ENCODE measurements at places on chromosomes 4 and X.

GRCh38 chrX:8879750-8880149, 78.6 kb upstream of the FAM9A start:
- peak; percentile 3 for DNase-seq

DNA sequence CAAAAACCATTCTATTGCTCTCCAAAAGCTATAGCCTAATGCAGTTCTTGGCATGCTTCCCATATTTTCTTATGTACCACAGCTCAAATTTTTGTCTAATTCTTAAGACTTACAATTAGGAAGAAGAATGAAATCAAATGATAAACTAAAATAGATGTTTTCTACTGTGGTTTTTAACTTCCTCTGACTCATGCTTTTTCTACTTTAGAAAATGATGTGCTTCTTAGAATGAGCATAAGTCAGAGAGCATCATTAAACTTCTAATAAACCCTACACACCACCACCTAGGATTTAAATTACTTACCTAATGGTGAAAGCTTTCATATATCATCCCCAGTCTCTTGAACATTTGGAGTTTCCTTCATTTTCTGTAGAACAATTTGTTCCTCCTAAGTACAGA, 217.0 kb upstream of the NDST3 start:
- no peak for DNase-seq

DNA sequence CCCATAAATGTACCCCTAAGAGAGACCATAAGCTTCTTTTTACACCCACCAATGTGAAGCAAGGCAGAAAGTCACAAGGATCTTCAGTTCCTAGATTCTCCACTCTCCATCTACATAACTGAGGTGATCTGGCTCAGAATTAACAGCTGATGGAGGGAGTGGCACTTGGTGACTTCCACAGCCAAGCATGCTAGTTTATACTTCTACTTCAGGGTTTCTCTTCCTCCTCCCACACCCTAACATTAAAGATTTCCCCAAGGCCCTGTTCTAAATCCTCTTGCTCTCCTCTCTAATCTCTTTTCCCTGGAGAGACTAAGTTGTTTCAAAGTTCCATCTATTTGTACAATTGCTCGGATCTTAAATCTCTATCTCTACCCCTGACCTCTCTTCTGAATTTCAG, 81.1 kb downstream of the MBNL3 start:
- no peak for DNase-seq

- no peak for DNase-seq
Measured at GRCh38 chrX:136572030-136572429, 40.0 kb downstream of the VGLL1 start.

- no peak for DNase-seq
Measured at GRCh38 chr4:71498625-71499024, 159.8 kb downstream of the SLC4A4 start.

GRCh38 chrX:77446908-77447652, at the start of gene FGF16:
FGF16 (plus strand) TSS chrX:77447389; CDS start chrX:77447675, 286 bp downstream.
- DNase-seq = no peak

- no peak for DNase-seq
Measured at GRCh38 chr4:41069838-41070237, 144.5 kb downstream of the APBB2 start.

- no peak for DNase-seq
Measured at GRCh38 chr4:142547974-142548373, 298.1 kb downstream of the INPP4B start.

GRCh38 chrX:137025930-137026329, 7.9 kb downstream of the GPR101 start:
- DNase-seq = no peak

DNA sequence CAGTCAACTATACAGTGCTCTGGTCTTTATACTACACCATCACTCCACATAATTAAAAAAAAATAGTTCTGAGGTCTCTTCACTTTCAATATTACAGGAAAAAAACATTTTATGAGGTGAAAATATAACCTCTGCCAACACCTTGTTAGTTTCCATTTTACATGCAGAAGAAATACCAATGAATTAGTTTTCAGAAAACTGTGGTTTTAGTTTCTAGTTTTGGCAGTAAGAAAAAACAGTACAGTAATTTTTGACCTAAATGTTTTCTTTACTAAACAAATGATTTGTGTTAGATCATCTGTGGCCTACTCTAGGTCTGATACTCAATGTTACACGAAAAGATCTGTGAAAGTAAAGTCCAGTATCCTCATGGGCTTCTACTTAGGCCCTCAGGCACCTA, 10.0 kb downstream of the SULT1E1 start:
- no peak for DNase-seq

GRCh38 chr4:130738233-130738632, 1642.3 kb downstream of the C4orf33 start:
- DNase-seq = no peak

- no peak for DNase-seq
Measured at GRCh38 chrX:10648614-10649013, 28.2 kb upstream of the MID1 start.

DNA sequence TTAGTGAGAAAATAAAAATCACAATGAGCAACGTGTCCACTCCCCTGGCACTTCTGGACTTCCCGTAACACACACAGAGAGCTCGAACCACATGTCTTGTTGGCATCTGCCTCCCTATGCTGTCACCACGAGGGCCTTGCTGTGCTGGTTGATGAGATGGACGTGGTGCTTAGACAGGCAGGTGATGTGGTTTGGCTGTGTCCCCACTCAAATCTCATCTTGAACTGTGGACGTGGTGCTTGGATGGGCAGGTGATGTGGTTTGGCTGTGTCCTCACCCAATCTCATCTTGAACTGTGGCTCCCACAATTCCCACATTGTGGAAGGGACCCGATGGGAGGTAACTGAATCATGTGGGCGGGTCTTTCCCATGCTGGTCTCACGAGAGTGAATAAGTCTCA, 40.0 kb downstream of the FGFRL1 start:
- DNase-seq = no peak

DNA sequence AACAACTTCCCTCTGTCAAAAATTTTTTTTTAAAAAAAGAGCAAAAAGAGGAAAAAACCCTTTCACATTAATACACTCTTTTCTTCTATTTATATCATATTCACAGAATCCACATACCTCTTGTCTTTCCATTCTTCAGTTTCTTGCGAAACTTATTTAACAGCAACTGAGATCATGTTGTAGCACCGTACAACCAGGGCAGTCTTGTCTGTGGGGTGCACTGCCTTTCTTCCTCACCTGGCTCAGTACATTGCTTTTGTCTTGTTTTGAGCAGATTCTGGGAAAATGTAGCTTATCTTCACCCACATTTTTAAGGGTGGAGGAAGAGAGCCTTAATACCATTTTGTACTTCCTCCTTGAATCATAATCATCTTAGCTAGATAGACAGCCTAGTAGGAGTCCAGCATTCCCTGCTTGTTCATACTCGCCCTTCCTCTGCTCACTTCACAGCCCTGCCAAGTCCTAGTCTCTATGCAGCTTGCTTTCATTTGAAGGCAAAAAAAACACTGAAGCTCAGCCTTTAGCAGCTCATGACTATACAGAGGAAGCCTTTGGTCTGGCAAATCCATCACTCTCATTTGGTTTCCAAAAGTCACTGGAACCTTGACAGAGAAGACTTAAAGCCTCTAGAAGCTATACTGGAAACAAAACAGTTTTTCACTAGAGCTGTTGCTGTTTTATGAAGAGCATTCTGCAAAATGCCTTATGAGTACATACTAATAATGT, 140.6 kb upstream of the BANK1 start:
- no peak for DNase-seq

DNA sequence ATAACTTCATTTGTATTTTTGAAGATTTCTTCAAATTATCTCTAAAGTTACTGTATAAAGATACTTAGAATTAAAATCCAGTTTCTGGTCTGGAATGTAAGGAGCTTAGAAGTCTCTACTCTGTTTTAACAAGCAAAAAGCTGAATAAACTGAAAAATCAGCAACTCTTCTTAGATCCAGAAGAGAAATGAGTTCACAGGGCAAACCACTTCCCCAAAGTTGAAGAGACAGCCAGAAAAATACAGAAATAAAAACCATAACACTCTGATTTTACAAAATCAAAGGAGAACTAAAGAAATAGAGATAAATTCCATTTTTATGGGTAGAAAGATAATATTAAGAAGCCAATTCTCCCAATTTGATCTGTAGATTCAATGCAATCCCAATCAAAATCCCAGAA, 1166.8 kb downstream of the ADGRL3 start:
- no peak for DNase-seq

GRCh38 chrX:16853537-16853936, 16.6 kb downstream of the RBBP7 start:
- no peak for DNase-seq

DNA sequence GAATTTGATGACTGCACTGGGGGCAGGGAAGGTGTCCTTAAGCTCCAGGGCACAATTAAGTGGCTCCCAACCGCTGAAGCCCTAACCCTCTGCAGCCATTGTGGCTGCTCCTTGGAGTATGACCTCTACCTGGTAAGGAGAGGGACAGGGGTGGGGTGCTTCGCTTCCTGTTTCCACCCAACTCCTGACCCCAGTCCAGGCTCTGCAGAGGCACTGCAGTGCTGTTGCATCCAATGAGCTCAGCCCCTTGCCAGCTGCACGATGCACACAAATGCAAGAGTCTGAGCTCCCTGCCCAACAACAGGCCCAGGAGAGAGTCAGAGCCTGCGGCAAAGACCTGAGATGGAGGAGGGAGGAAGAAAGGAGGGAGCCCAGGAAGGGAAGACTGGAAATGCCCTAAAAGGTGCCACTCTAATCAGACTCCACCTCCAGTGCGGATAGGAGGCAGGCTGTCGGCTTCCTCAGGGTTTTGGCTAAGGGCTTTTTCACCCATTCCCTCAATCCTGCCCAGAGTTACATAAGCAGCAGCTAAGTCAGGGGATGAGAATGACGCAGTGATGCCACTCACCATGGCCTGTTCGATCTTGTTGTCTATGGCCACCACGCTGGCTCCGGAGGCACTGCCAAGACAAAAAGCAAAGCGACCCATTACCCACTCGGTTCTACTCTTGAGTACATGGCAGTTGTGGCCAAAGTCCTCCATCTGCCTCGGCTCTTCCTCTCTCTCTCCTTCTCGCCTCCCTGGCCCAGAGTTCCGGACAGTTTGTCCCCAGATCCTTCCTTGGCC, 60.1 kb downstream of the TSC22D3 start:
- DNase-seq = no peak

Measured in stimulated activated CD4-positive, alpha-beta T cell treated with anti-CD3 and anti-CD28 coated beads, Interleukin-2, amount 100 ng/mL, for 48 hours (primary cell).